Stimulated activated CD4-positive, alpha-beta T cell treated with anti-CD3 and anti-CD28 coated beads, Interleukin-1b, Interleukin-23, amount 100 ng/mL, for 1 hour (primary cell): ENCODE measurements at places on chromosomes 3 and 15.

GRCh38 chr3:110969229-110970211, 102.1 kb upstream of the NECTIN3 start:
- no peak for DNase-seq

DNA sequence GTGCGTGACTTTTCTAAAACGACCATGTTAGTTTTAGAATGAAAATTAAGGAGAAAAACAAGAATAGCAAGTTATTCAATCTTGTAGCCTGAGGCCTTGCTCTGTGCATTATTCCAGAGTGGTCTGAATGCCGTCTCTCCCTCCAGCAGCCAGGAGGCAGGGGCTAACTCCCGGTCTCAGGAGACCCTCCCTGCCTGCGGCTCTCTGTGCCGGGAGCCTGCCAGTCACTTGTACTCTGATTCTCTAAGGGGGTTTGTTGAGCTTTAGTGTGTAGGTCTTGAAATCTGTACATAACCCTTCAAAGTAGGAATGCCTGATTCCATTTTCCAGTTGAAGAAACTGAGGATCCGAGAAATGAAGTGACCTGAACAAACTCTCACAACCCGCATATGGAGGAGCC, 97.3 kb downstream of the ARNT2 start:
- DNase-seq, result no peak

GRCh38 chr15:62307551-62307950, 142.5 kb upstream of the C2CD4B start:
- no peak for DNase-seq

DNA sequence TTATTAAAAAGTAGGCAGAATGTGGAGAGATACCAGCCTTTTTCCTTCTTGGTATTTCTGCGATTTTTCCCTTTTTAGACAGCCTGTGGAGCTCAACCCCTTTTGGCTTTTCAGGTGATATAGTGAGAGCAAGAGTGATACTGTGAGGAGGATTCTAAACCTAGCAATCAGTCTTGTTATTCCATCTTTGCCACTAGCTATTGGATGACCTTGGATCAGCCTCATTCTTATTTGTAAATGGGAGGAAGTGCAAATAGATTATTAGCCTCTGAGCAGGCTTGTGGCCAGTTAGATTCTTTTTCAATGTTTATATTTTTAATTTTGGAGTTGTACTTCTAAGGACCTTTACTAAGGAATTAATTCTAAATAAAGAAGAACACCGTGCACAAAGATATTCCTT, 34.0 kb downstream of the IQGAP1 start:
- no peak for DNase-seq

- DNase-seq, result no peak
Measured at GRCh38 chr3:53680028-53680427, 166.2 kb downstream of the CHDH start.

DNA sequence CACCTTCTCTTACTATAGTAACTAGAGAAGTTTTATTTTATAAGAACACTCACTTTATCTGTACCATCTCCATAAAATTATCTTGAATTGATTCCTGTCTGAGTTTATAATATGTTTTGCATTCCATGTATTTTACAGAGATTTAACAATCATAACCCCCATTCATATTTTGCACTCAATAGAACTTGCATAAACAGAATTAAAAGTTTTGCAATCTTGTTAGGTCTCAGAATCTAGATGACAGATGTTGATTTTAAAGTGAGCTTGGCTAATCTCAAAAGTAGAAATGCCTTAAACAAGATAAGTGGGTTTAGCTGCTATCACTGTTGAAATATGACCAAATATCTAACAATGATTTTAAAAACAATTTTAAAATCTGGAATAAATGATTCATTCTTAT, 107.9 kb upstream of the EPHA6 start:
- DNase-seq, result no peak

DNA sequence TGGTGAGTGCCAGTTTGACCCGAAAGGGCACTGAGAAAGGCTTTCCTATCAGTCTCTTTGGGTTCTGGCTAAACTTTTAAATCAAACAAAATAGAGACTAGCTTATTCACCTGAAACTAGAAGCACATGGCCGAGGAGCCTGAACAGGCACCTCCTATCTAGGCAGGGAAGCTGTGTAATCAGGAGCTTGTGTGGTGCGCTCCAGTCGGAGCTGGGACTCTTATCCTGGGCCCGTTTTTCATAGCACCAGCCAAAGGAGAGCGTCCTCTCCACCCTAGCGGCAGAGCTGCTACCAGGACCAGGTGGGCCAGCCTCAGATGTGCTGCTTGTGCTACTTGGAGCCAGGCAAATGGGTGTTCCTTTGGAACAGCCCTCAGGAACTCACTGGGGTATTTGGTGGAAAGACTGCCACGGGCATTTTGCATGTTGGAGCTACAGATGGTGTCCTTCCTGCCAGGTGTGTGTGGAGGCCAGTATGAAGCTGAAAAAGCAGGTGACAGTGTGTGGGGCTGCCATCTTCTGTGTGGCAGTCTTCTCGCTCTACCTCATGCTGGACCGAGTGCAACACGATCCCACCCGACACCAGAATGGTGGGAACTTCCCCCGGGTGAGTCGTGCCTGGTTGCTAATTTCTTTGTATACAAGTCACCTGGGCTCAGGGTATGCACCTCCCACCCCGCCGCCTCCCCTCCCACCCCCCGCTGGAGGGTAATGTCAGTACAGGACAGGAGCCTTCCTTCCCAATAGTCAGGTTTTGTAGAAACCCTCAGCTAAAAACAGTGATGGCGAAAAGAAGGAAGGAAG, 833 bp downstream of the MAN2A2 start:
- no peak for DNase-seq

DNA sequence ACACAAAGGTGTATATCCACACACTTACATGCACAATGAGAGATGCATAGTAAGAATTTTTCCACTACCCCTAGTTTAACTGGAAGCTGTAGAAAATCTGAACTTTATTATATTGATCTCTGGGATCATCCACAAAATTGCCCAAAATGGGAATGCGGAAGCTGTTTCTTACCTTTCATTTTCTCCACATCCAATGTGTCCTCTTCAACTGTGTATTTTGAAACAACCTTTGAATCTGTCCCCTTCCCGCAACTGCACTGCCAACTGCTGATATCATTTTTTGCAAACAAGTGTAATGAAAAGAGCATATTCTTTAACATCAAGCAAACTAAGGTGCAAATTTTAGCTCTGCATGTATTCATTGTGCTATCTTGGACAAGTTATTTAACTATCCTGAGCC, 427.6 kb upstream of the TPRG1 start:
- no peak for DNase-seq

DNA sequence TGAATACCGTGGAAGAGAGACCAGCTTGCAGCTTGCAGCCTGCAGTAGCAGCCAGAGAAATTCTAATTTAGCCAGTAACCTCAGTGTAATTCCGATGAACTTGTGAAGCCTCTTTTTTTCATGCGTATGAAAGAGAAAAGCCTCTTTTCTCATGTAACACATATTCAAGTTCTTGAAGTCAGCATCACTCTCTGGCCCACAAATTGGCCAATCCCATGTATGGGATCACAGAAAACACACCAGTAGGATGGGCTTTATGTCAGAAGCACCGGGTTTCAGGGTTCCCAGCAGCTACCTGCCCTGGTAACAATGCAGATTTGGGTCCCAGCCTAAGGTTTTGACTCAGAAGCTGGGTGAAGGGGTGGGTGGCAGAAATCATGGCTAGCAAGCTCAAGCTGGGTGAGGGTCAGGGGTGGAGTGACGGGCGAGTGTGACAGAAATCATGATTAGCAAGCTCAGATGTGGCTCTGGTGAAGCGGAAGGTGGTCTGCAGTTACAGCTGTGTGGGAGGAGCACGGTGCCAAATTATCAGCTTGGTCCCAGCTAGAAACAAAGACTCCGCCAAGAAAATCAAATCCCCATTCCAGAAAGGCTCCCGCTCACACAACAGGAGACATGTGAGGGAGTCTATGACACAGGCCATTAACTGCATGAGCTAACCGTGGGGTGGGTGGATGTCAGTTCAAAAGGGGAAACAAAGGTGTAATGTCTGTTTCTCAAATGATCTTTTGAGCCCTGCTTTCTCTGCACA, 86.6 kb downstream of the SNRK start:
- DNase-seq, result no peak

DNA sequence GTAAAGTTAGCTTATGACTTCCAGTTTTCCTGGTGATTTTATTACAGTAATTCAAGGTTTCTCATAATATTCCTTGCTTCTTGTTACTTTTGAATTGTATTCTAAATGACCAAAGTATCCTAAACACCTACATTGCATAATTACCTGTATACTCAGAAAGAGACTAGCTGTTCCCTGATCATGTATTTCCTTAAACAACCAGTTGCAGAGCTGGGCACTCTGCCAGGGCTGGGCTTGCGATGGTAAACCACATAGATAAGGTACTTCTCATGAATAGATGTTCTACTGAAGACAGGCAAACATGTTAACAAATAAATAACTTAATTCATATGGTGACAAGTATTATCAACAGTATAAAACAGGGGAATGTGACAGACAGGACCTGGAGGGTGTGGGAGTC, 142.3 kb upstream of the WNT5A start:
- no peak for DNase-seq

DNA sequence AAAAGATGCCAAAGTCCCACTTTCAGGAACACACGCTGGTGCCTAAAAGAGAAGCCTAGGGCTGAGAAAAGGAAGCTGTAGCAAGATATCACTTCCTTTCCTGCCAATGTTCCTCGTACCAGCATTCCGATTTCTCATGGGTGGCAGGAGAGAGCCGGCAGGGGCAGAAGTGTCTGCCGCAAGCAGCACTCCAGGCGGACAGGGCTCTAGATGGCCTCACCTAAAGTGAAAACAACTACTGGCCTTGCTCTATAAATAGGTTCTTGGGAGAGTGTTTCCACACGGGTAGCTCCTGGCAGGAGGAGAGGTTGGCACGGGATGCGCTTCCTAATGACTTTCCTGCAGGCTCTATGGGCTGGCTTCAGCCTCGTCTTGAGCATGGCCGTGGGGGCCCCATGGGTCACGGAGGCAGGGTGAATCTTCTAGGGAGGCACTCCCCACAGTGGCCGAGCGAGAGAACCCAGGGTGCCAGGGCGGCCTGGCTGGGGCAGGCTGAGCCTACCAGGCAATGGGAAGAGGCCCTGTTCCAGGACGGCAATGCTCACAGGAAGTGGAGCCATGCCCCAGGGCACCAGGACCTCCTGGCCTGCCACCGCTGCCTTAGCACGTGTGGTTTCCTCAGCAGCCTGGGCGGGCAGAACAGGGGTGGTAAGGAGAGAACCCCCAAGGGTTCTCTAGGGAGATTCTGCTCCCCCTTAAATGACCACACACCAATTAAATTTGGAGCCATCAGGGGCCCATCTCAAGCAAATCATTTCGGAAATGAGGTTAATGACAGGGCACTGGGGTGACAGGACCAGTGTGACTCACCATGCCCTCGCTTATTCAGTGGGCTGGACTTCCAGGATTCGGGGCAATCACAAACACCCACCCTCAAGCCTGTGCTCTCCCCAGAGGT, 14.6 kb upstream of the DUSP7 start:
- no peak for DNase-seq

DNA sequence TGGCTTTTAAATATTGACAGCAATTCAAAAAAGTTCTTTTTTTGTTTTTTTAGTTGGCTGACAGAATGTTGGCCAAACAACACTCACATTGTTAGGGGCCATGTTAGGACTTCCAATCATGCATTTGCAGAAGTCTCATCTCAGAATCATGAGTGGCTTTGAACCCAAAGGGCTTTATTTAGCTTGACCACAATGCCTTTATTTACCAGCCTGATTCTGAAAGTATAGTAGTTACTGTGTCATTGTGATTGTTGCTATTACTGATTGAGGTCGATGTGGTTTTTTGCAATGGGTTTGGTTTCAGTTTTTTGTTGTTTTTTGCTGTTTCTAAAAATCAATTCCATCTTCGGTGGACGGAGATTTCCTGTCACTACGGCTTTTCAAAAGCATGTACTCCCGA, 7.2 kb downstream of the GLDN start:
- no peak for DNase-seq

- DNase-seq, result no peak
Measured at GRCh38 chr15:64112073-64112772, 16.4 kb downstream of the SNX1 start.

GRCh38 chr15:49989498-49989897, 129.5 kb downstream of the ATP8B4 start:
- no peak for DNase-seq

- no peak for DNase-seq
Measured at GRCh38 chr3:138332472-138333073, 2.9 kb upstream of the NME9 start.

GRCh38 chr15:67433495-67434099, 87.3 kb upstream of the C15orf61 start:
- no peak for DNase-seq
